ENCODE measurements at places on chromosomes 6 and 20.

GRCh38 chr20:33917831-33918525 is 75.7 kb upstream of the RALY start:
- H3K27ac ChIP-seq: no peak overlapping the region
- no peaks in the 10 kb centered on the region for H3K4me1 ChIP-seq
- H3K27me3 ChIP-seq: peaks cover 6% of the 10 kb centered on the region
- H3K36me3 ChIP-seq: no peaks in the 10 kb centered on the region

GRCh38 chr6:159999240-159999671 is 30.4 kb downstream of the IGF2R start:
- no peak overlapping the region for H3K27ac ChIP-seq
- H3K27me3 ChIP-seq: no peaks in the 10 kb centered on the region
- H3K4me3 ChIP-seq: no peak overlapping the region
- no peak for DNase-seq

GRCh38 chr6:100339574-100340255 is 125.0 kb downstream of the SIM1 start:
- DNase-seq: no peak
- no peaks in the 10 kb centered on the region for H3K27me3 ChIP-seq
- H3K4me3 ChIP-seq: no peak overlapping the region

GRCh38 chr6:160439751-160440150 is 91.6 kb downstream of the SLC22A3 start:
- no peaks in the 10 kb centered on the region for H3K36me3 ChIP-seq
- H3K4me3 ChIP-seq: no peak overlapping the region
- H3K27ac ChIP-seq: no peak overlapping the region

GRCh38 chr6:78768271-78768670 is 99.1 kb upstream of the IRAK1BP1 start:
- no peak for DNase-seq
- no peaks in the 10 kb centered on the region for H3K4me1 ChIP-seq
- H3K36me3 ChIP-seq: no peaks in the 10 kb centered on the region
- no peaks in the 10 kb centered on the region for H3K27me3 ChIP-seq

- no peak for DNase-seq
- no peaks in the 10 kb centered on the region for H3K27me3 ChIP-seq
- no peak overlapping the region for H3K27ac ChIP-seq
These were observed 35.3 kb downstream of the CD2AP start for GRCh38 chr6:47512872-47513271.

Measured in central memory CD8-positive, alpha-beta T cell (primary cell).